ENCODE measurements at places on chromosomes 3 and 15.

DNA sequence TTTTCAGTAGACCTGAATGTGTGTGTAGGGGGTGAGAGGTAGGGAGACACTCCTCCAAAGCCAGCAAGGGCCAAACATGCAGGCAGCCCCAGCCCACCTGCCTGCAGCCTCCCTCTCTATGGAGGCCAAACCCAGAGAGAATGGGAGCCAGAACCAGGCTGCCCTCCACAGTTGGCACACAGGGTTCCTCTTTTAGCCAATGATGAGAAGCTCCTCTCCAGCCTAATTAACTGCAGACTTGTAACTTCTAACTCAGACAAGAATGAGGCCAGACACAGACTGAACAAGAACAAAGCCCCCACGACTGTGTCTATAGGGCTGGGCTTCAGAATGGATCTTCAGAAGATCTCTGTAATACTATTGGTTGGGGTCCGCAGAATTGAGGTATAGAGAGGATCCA lies 12.3 kb upstream of the TLE3 start:
- no peak overlapping the region for H3K4me3 ChIP-seq
- H3K27me3 ChIP-seq = peaks cover 26% of the 10 kb centered on the region
- peaks cover 18% of the 10 kb centered on the region for H3K4me1 ChIP-seq
- peak; percentile 35 for DNase-seq
- H3K36me3 ChIP-seq = peaks cover 2% of the 10 kb centered on the region

GRCh38 chr3:195551381-195551978 lies 8.4 kb upstream of the PPP1R2 start:
- H3K36me3 ChIP-seq = no peaks in the 10 kb centered on the region
- H3K27ac ChIP-seq = no peak overlapping the region
- H3K27me3 ChIP-seq = peaks cover 12% of the 10 kb centered on the region
- H3K4me1 ChIP-seq = peaks cover 4% of the 10 kb centered on the region
- DNase-seq = no peak

DNA sequence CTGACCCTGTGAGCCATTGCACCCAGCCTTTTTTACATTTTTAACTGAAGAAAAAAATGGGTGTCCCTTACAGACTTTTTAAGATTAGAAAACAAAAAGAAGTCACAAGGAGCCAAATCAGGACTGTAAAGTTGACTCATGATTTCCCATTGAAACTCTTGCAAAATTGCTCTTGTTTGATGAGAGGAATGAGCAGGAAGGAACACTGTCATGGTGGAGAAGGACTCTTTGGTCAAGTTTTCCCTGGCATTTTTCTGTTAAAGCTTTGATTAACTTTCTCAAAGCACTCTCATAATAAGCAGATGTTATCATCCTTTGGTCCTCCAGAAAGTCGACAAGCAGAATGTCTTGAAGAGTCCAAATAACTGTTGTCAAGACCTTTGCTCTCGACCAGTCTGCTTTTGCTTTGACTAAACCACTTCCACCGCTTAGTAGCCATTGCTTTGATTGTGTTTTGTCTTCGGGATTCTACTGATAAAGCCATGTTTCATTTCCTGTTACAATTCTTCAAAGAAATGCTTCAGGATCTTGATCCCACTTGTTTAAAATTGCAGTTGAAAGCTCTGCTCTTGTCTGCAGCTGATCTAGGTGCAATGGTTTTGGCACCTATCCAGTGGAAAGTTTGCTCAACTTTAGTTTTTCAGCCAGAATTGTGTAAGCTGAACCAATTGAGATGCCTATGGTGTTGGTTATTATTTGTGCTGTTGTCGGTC lies 369.4 kb downstream of the MAGI1 start:
- DNase-seq = no peak
- H3K36me3 ChIP-seq = peaks cover 1% of the 10 kb centered on the region
- peaks cover 19% of the 10 kb centered on the region for H3K4me1 ChIP-seq
- H3K27me3 ChIP-seq = no peaks in the 10 kb centered on the region
- no peak overlapping the region for H3K27ac ChIP-seq

DNA sequence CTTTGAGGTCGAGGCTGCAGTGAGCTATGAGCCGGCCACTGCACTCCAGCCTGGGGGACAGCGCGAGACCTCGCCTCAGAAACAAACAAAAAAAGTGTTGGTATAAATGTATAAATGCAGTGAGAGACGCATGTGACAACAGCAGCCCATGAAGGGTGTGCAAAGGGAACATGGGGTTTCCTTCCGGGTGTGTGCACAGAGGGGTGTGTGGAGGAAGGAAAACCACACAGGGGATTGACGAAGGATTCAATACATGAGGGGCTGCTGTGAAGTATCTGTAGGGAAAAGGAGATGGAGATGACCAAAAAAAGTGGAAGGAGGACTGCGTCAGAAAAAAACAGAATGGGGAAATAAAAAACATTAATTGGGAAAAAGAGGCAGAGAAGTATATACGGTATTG lies 1.1 kb downstream of the MTFMT start:
- H3K27ac ChIP-seq = peak overlapping the region; percentile 64
- peak overlapping the region; percentile 80 for H3K4me3 ChIP-seq
- no peaks in the 10 kb centered on the region for H3K27me3 ChIP-seq
- peaks cover 13% of the 10 kb centered on the region for H3K36me3 ChIP-seq
- no peak for DNase-seq
- peaks cover 21% of the 10 kb centered on the region for H3K4me1 ChIP-seq

- no peak overlapping the region for H3K27ac ChIP-seq
- peaks cover 4% of the 10 kb centered on the region for H3K4me1 ChIP-seq
- peaks cover 50% of the 10 kb centered on the region for H3K27me3 ChIP-seq
- H3K4me3 ChIP-seq = no peak overlapping the region
- peak; percentile 41 for DNase-seq
- H3K36me3 ChIP-seq = no peaks in the 10 kb centered on the region
Observed at GRCh38 chr3:14789640-14790285, 29.0 kb upstream of the FGD5 start.

- no peak overlapping the region for H3K4me3 ChIP-seq
- H3K36me3 ChIP-seq = peaks cover 17% of the 10 kb centered on the region
- peak; percentile 72 for DNase-seq
- peaks cover 28% of the 10 kb centered on the region for H3K4me1 ChIP-seq
Observed at GRCh38 chr3:51681453-51681852, 10.4 kb downstream of the TEX264 start.

GRCh38 chr15:70589728-70590127 lies 173.6 kb downstream of the UACA start:
- H3K4me3 ChIP-seq = no peak overlapping the region
- H3K27me3 ChIP-seq = peaks cover 8% of the 10 kb centered on the region
- DNase-seq = no peak
- peaks cover 15% of the 10 kb centered on the region for H3K36me3 ChIP-seq

DNA sequence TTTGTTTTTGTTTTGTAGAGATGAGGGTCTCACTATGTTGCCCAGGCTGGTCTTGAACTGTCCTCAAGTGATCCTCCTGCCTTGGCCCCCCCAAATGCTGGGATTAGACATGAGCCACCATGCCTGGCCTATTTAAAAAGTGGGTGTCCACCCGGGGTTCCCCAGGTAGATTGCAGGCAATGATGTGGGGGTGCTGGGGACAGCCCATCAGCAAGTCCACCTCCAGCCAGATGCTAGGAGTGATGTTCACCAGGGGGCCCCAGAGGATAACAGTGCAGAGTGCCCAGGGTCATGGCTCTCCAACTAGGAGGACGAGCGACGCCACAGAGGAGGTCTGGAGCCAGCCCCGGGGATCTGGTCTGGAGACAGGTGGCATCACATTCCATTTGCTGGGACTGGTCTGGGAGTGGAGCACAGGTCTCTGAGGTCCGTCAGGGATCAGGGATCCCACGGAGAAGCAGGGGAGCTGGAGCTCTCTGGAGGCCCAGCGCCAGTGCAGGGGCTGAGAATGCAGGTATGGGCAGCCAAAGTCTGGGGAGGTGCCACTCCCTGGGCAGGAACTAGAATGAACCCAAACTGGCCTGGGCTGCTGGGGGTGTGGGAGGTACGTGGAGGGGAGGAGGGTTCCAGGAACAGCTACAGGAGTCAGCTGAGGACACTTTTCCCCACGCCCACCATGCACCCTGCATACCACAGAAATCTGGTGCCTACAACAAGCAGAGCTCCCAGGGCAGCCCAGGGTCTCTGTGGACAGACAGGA lies 51.2 kb upstream of the PCSK6 start:
- no peak overlapping the region for H3K27ac ChIP-seq
- no peaks in the 10 kb centered on the region for H3K36me3 ChIP-seq

DNA sequence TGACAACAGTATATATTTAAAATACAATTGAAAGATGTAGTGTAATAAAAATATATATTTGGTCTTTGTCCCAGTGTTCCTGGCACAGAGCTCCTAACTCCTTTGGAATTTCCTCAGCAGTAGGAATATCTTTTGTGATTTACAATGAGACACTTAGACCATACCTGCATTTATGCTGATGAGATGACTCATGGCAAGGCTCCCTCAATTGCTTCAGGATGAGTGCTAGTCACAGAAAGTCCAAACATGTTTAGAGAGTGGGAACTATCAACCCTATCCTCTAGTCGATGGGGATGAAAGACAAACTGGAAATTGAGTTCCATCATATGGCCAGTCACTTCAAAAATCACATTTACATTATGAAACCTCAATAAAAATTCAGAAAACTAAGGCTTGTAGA lies 588.3 kb upstream of the LMCD1 start:
- H3K4me3 ChIP-seq = no peak overlapping the region
- H3K4me1 ChIP-seq = no peaks in the 10 kb centered on the region
- H3K36me3 ChIP-seq = no peaks in the 10 kb centered on the region
- H3K27ac ChIP-seq = no peak overlapping the region
- H3K27me3 ChIP-seq = peaks cover 5% of the 10 kb centered on the region

GRCh38 chr15:24761704-24762302 lies 86.2 kb downstream of the NPAP1 start:
- no peak overlapping the region for H3K4me3 ChIP-seq
- no peaks in the 10 kb centered on the region for H3K27me3 ChIP-seq
- no peaks in the 10 kb centered on the region for H3K4me1 ChIP-seq

GRCh38 chr3:15723624-15723884 lies 74.2 kb downstream of the ANKRD28 start:
- H3K27me3 ChIP-seq = no peaks in the 10 kb centered on the region
- H3K36me3 ChIP-seq = peaks cover 30% of the 10 kb centered on the region
- H3K4me1 ChIP-seq = peaks cover 30% of the 10 kb centered on the region
- H3K27ac ChIP-seq = peak overlapping the region; percentile 24

GRCh38 chr15:56959318-56959648 lies 40.8 kb downstream of the TCF12 start:
- H3K27ac ChIP-seq = peak overlapping the region; percentile 27
- H3K4me1 ChIP-seq = peaks cover 44% of the 10 kb centered on the region
- H3K36me3 ChIP-seq = peaks cover 8% of the 10 kb centered on the region
- H3K27me3 ChIP-seq = no peaks in the 10 kb centered on the region
- DNase-seq = no peak

- peaks cover 33% of the 10 kb centered on the region for H3K4me1 ChIP-seq
- H3K4me3 ChIP-seq = no peak overlapping the region
- H3K27me3 ChIP-seq = no peaks in the 10 kb centered on the region
Observed at GRCh38 chr3:188171682-188172467, 17.9 kb downstream of the LPP start.

DNA sequence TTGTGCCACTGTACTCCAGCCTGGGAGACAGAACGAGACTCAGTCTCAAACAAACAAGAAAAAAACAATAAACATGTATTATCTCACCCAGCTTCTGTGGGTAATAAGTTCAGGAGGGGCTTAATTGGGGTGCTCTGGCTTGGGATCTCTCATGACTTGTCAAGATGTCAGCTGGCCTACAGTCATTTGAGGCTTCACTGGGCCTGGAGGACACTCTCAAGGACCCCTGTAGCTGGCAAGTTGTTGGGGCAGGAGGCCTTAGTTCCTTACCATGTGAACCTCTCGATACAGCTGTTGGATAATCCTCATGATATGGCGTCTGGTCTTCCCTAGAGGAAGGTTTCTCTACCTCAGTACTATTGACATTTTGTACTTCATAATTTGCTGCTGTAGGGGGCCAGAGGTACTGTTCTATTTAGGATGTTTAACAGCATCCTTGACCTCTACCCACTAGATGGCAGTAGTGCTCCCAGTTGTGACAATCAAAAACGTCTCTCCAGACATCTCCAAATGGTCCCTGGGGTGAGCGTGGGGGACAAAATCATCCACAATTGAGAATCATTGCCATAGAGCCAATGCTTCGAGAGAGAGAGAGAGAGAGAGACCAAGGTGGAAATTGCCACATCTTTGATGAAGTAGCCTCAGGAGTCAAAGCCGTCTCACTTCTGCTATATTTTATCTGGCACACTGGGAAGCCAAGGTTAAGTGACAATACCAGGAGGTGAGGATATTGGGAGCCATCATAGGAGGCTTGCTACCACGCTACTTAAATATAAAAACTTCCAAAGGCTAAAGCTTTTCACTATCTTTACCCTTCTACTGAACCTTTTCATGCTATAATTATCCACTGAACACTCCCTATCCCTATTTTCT lies 23.9 kb upstream of the SLTM start:
- H3K27ac ChIP-seq = no peak overlapping the region
- no peaks in the 10 kb centered on the region for H3K27me3 ChIP-seq
- peaks cover 3% of the 10 kb centered on the region for H3K4me1 ChIP-seq
- H3K4me3 ChIP-seq = no peak overlapping the region
- no peaks in the 10 kb centered on the region for H3K36me3 ChIP-seq

DNA sequence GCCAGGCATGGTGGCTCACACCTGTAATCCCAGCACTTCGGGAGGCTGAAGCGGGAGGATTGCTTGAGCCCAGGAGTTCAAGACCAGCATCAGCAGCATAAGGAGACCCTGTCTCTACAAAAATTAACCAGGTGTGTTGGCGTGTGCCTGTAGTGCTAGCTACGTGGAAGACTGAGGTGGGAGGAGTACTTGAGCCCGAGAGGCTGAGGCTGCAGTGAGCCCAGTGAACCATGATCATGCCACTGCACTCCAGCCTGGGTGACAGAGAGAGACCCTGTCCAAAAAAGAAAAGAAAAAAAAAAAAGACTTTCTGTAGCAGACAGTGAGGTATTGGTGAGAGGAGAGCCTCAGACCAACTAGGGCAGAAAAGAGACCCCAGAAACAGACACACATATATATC lies 263.8 kb downstream of the XXYLT1 start:
- H3K36me3 ChIP-seq = no peaks in the 10 kb centered on the region
- H3K4me3 ChIP-seq = no peak overlapping the region
- H3K27me3 ChIP-seq = peaks cover 17% of the 10 kb centered on the region
- no peak overlapping the region for H3K27ac ChIP-seq

DNA sequence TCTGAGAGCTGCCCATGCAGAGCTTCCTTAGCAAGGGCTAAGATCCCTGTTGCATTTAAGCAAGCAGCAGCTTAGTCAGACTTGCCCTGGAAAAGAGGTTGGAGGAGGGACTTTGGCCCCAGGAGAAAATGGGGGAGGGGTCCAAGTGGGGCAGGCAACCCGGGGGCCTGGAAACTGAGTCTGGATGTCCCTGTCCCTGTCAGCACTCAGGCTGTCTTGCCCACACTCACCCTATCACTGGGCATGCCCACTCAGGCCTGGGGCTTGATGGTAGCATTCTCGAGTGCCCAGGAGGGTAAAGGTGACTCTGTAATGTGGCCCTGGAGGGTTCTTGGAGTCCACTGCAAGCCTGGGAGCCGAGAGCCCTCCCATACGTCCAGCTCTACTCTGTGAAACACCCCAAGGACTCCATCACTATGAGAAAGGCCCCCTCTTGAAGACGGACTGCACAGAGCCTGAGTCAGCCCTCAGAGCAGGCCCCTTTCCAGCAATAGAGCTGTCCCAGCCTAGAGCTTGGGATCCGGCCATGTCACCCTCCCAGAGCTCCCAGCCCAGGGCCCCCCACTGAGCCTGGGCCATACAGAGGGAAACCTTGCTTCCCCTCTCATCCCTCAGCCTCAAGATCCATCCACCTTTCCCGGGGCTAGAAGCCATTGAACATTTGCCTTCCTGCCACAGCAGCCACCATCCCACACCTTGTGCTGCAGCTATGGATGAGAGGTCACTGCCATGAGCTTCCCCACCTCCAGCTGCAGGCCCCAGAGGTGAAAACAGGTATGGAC lies 13.4 kb downstream of the MYL3 start:
- no peaks in the 10 kb centered on the region for H3K36me3 ChIP-seq
- DNase-seq = peak; percentile 57
- peaks cover 4% of the 10 kb centered on the region for H3K27me3 ChIP-seq
- H3K4me3 ChIP-seq = no peak overlapping the region
- no peak overlapping the region for H3K27ac ChIP-seq
- peaks cover 31% of the 10 kb centered on the region for H3K4me1 ChIP-seq
